ENCODE measurements at places on chromosomes 4 and X.

GRCh38 chr4:185265942-185266341 is 56.5 kb downstream of the SNX25 start:
- no peak for DNase-seq

- no peak for DNase-seq
Observed at GRCh38 chr4:85955620-85956292, 404.1 kb downstream of the MAPK10 start.

DNA sequence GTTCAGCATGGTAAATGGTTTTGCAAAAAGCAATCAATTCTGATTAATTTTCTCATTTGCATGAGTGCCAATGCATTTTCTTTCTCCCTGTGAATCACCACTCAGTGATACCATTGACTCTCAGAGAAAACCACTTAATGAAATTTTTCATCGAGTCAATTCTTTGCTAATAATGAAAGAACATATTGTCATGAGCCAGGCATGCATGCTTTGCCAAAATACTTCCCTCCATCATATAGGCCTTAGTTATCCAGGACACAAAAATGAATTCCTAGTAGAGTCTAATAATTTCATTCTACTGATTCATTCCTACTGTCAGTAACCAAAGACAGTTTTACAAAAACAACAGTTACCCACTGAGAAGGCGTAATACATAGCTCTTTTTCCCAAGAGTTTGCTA is 680.0 kb downstream of the TRIML1 start:
- DNase-seq: no peak

- DNase-seq: no peak
Observed at GRCh38 chr4:148238086-148238485, 204.1 kb downstream of the NR3C2 start.

DNA sequence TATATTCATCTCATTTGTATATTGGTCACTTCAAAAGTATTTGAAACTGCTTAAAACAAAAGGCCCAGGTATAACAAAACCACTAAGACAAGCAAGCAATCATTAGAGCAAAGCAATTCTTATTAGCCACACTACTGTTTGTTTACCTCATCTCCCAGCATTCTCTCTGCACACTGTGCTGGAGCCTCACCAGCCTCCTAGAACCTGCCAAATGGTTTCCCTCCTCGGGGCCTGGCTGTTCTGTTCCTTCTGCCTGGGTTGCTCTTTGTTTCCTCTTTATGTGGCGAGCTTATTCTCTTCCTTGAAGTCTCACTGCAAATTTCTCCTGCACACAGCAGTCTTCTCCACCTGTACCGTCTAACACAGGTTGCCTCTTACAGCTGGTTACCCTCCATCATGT is 67.5 kb upstream of the MND1 start:
- DNase-seq: no peak

DNA sequence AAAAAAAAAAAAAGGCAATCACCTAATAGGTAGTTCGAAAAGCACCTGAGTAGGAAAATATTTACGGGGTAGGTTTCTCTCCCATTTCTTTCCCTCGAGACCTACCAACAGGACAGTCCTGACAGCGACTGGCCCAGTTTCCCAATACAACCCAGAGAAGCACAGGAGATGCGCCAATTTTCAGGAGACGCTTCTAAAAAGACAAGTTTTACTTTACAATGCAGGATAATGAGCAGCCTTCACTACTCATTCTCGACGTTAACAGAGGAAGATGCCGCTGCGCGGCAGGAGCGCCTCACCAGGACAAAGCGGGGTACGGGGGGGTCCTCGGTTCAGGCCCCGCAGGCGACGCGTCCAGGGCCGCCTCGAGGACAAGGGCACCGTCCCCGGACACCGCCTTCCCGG is 708 bp downstream of the BCLAF3 start:
- DNase-seq: no peak

DNA sequence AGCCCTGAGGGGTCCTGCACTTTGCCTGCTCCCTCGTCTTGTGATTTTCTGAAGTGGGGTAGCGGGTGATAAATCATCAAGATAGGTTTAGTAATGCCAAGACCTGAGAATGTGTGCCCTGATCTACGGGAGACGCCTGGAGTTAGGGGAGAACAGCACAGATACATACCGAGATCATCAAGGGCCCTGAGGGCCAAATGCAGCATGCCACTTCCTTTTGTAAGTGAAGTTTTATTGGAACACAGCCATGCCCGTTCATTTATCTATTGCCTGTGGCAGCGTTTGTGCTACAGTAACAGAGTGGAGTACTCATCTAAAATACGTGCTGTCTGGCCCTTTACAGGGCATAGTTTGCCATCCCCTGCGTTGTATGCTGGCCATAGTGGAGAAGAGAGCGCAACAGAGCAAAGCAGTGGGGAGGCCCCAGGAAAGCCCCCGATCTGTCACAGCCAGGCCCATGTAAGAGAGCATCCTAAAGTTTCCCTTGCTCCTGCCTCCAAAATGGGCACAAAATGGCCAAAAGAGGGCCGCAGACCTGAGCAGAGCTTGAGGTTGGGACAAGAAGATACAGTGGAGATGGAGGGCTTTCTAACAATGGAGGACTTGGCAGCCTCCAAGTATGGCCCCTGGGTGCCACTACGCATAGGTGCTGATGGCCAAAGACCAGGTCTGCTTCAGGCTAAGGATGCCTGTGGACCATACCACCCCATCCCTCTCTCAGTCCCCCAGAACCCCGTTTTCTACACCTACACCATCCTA is 167.0 kb downstream of the SMIM20 start:
- no peak for DNase-seq

Measured in activated T-cell treated with anti-CD3 and anti-CD28 coated beads, Interleukin-2, amount 50 U/mL, for 48 hours (primary cell).